ENCODE measurements at places on chromosomes 4 and X.
A peak's percentile ranks its signal among the peaks of the same experiment; 100 is the strongest.

- H3K27ac ChIP-seq, result no peak overlapping the region
- no peaks in the 10 kb centered on the region for H3K4me1 ChIP-seq
- no peak for DNase-seq
- no peaks in the 10 kb centered on the region for H3K36me3 ChIP-seq
Measured at GRCh38 chr4:99383399-99383798, 30.9 kb upstream of the ADH1C start.

- no peaks in the 10 kb centered on the region for H3K36me3 ChIP-seq
- peaks cover 48% of the 10 kb centered on the region for H3K4me1 ChIP-seq
- H3K4me3 ChIP-seq, result no peak overlapping the region
- DNase-seq, result no peak
- peaks cover 3% of the 10 kb centered on the region for H3K27me3 ChIP-seq
- H3K27ac ChIP-seq, result no peak overlapping the region
Measured at GRCh38 chr4:48193921-48194468, 59.9 kb upstream of the TXK start.

GRCh38 chr4:41709844-41710481 lies 38.6 kb downstream of the PHOX2B start:
- H3K27ac ChIP-seq, result no peak overlapping the region
- H3K4me1 ChIP-seq, result peaks cover 7% of the 10 kb centered on the region
- DNase-seq, result no peak
- no peak overlapping the region for H3K4me3 ChIP-seq
- peaks cover 31% of the 10 kb centered on the region for H3K27me3 ChIP-seq

DNA sequence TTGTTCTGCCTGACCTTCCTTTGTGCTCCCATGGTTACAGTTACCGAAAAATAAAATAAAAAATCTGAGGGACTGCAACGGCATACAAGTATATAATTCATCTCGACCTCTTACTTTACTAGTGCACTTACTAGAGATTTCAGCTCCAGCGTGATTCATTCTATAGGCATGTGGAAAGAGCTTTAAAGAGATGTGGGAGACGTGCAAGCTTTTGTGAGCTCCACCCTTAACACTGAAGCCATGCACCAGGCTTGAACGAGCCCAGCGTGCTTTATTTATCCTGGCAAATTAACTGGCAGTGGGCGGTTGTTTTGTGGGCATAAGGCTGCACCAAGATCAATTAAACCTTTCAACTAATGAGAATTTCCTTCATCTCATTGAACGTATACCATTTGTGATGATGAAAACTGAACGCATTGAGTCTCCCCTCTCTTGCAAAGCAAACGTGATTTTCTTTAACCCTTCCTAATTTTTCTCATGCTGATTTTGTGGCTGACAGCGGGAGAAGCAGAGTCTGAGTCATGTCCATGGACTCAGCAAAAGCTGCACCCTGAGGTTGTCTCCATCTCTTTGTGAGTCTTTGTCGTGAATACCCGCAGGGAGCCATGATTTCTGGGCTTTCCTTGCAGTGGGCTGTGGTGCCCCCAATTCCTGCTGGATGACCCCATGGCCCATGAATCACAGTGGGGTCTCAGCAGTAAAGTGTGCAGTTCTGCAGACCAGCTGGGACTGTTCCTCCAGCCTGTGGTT lies 60.1 kb downstream of the MXRA5 start:
- peaks cover 7% of the 10 kb centered on the region for H3K36me3 ChIP-seq
- H3K4me1 ChIP-seq, result peaks cover 17% of the 10 kb centered on the region
- DNase-seq, result no peak
- no peak overlapping the region for H3K4me3 ChIP-seq
- peak overlapping the region; percentile 52 for H3K27ac ChIP-seq
- peaks cover 7% of the 10 kb centered on the region for H3K27me3 ChIP-seq

- no peak overlapping the region for H3K27ac ChIP-seq
- H3K27me3 ChIP-seq, result peaks cover 2% of the 10 kb centered on the region
- H3K4me1 ChIP-seq, result peaks cover 63% of the 10 kb centered on the region
- H3K4me3 ChIP-seq, result peak overlapping the region; percentile 44
- peaks cover 12% of the 10 kb centered on the region for H3K36me3 ChIP-seq
Measured at GRCh38 chrX:68834371-68835103, 5.7 kb downstream of the EFNB1 start.

- no peak for DNase-seq
- H3K4me3 ChIP-seq, result no peak overlapping the region
- no peaks in the 10 kb centered on the region for H3K27me3 ChIP-seq
- H3K27ac ChIP-seq, result no peak overlapping the region
- H3K4me1 ChIP-seq, result no peaks in the 10 kb centered on the region
- H3K36me3 ChIP-seq, result peaks cover 14% of the 10 kb centered on the region
Measured at GRCh38 chr4:101020956-101021355, 326.4 kb downstream of the PPP3CA start.

- peak; percentile 61 for DNase-seq
- H3K4me1 ChIP-seq, result peaks cover 46% of the 10 kb centered on the region
- H3K4me3 ChIP-seq, result peak overlapping the region; percentile 77
Measured at GRCh38 chrX:10158279-10159144, 1.7 kb downstream of the CLCN4 start.

DNA sequence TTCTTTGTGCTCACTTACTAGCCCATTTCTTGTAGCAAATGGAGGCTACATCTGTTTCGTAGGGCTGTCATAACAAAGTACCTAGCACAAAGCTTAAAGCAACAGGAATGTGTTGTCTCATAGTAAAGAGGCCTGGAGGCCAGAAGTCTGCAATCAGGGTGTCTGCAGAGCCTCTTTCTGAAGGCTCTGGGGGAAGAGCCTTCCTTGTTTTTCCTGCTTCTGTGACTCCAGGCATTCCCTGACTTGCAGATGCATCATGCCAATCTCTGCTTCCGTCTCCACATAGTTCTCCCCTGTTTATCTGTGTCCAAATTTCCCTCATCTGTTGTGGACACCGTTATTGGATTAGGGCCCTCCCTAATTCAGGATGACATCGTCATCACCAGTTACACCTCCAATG lies 67.1 kb downstream of the SHROOM2 start:
- no peaks in the 10 kb centered on the region for H3K27me3 ChIP-seq
- no peak for DNase-seq
- H3K4me3 ChIP-seq, result no peak overlapping the region
